Left kidney (tissue), 8 donors: ENCODE measurements at places on chromosomes 5 and 9. TPM values are rescaled to one million over a fixed set of nuclear protein-coding genes. Genes with fewer than 3 reads are reported as not detected.

Gene PAEP
- polyA plus RNA-seq = 0.42 TPM

Gene RALGPS1
- polyA plus RNA-seq = 30.6 TPM

Gene PCDHA8
- 0.17 TPM for polyA plus RNA-seq

Gene PSMB7
- polyA plus RNA-seq = 201 TPM

Gene PTGES
- 4.3 TPM for polyA plus RNA-seq

DNA sequence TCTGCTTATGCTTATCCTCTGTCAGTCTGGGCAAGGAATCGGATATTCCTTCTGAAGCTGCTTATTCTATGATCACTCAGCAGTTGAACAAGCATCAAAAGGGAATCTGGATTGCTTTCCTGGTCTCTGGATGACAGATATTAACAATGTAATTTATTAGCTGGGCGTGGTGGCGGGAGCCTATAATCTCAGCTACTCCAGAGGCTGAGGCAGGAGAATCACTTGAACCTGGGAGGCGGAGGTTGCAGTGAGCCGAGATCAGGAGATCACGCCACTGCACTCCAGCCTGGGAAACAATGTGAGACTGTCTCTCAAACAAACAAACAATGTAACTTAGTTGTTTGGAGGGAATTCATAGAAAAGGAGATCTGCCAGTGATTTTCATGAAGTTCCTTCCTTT is 45.4 kb downstream of the DMRT1 start:
- no peak for DNase-seq

Gene WNT8A
- polyA plus RNA-seq = 0.15 TPM

Gene FBXO4
- 18.8 TPM for polyA plus RNA-seq

GRCh38 chr9:133977421-133978201 is 14.5 kb downstream of the VAV2 start:
- no peak for DNase-seq
